Mucosa of gallbladder (tissue), 1 donor: ENCODE measurements at places on chromosomes 12 and 14. TPM values are rescaled to one million over a fixed set of nuclear protein-coding genes. Genes with fewer than 3 reads are reported as not detected.

- DNase-seq = no peak
Observed at GRCh38 chr14:59087240-59087639, 101.2 kb upstream of the DAAM1 start.

- DNase-seq = no peak
Observed at GRCh38 chr14:22487401-22487800, 101.6 kb downstream of the DAD1 start.

- no peak for DNase-seq
Observed at GRCh38 chr14:101828046-101828445, 66.5 kb downstream of the PPP2R5C start.

GRCh38 chr14:68793734-68794129 is 865 bp upstream of the ZFP36L1 start:
- no peak for DNase-seq

Gene CLEC4D
- not detected for total RNA-seq

Gene PROX2
- total RNA-seq = 0.06 TPM

Gene PIWIL1
- total RNA-seq = 0.12 TPM

Gene FIGNL2
- 0.75 TPM for total RNA-seq
